SJCRH30 (cell line): ENCODE measurements at places on chromosomes 6 and 20.

DNA sequence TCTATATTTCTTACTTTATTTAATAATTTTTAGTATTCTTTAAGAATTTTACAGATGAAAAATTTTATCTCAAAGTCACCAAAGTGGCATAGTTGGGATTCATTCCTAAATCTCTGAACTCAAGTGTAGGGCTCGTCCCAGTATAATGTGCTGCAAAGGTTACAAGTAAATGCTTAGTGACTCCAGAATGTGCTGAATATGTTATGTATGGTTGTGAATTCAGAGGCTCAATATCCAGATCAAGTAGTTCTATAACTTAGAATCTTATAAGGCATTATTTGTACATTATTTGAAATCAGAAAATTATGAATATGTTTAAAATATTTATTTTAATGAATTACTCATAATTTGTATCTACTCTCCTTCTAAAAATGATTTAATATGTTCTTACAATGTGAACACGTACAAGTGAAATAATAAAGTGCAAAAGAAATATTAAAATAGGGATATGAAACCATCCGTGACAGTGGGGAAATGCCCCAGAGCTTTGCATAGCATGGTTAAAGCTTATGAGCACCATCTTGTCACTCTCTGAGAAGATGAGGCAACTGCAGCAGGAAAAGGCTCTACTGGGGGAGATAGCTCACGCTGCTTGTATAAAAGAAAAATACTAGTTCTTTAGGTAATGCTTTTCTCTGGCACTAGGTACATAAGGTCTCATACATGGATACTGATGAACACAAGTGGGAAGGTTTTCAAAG lies 259.0 kb downstream of the FOXC1 start:
- no peak for DNase-seq

- no peak for DNase-seq
These were observed 163.3 kb upstream of the MARCKS start for GRCh38 chr6:113693851-113694250.

- no peak for DNase-seq
These were observed 423.6 kb upstream of the PLCB4 start for GRCh38 chr20:8645326-8645725.

DNA sequence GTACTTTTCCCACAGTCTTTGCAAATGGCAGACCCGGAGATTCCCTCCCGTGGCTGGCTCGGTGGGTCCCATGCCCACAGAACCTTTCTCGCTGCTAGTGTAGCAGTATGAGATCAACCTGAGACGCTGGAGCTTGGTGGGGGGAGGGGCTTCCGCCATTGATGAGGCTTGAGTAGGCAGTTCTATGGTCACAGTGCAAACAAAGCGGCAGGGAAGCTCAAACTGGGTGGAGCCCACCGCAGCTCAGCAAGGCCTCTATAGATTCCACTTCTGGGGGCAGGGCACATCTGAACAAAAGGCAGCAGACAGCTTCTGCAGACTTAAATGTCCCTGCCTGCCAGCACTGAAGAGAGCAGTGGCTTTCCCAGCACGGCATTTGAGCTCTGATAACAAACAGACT lies 186.0 kb upstream of the KCNK16 start:
- DNase-seq: no peak

- no peak for DNase-seq
These were observed 189.4 kb downstream of the EYA4 start for GRCh38 chr6:133430530-133430929.

GRCh38 chr6:139628270-139628669 lies 253.8 kb upstream of the CITED2 start:
- DNase-seq: no peak

DNA sequence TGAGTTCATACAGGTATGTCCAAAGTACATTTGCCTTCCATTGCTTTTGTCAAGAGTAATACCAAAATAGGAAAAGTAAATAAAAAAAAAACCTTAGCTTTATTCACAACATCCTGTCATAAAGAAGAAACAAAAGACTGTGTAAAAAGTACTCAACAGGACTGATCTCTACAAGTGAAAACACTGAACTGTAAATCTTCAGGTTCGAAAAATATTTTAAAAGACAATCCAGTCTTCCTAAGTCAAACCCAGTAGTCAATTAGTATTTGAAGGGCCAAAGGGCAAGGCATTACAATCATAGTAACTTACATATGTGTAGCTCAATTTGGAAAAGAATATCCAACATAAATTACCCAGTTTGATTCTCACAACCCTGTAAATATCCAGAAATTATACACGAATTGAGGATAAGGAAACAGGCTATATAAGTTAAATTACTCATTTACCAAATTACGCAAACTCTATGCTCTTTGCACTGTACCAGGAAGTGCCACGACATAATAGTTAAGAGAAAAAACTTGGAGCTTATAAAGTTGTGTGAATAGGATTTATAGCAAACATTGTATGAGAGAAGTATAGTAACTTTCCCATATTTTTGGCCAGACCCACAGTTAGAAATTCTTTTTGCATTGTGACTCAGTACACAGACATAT lies 21.2 kb downstream of the PTPRK start:
- DNase-seq: no peak

DNA sequence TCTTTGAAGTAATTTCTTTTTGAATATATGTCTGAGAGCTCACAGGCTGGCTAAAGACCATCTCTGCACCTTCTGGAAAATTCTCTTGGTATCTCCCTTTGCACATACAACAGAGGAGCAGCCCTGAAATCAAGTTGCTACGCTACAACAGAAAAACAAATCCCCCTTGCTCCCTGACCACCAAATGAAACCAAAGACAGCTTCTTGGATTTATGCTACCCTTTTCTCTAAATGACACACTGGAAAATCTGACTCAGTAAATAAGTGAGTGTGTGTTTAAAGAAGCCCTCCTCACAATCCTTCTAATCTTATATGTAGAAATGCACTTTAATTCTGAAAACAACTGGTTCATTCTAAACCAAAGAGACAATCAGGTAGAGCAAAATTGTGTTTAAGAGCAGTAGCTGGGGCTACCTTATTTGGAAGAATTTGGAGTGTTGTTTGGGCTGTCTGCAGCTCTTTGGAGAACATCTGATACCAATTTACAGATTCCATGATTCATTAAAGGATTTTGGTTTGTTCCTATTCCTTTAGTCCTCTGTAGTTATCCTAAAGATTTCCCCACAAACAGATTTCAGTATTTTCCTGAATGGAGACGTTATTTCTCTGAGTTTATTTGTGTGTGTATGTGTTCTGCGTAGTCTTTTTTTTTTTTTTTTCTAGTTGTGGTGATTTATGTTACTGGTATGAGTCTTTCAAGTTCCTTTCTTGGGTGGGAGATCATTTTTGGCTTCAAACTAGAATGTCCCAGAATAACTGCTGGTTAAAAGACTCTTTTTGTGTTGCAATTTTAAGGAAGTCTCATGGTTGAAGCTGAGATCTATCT lies 36.4 kb upstream of the UTRN start:
- DNase-seq: no peak
